ENCODE measurements at places on chromosomes 11 and 22.

DNA sequence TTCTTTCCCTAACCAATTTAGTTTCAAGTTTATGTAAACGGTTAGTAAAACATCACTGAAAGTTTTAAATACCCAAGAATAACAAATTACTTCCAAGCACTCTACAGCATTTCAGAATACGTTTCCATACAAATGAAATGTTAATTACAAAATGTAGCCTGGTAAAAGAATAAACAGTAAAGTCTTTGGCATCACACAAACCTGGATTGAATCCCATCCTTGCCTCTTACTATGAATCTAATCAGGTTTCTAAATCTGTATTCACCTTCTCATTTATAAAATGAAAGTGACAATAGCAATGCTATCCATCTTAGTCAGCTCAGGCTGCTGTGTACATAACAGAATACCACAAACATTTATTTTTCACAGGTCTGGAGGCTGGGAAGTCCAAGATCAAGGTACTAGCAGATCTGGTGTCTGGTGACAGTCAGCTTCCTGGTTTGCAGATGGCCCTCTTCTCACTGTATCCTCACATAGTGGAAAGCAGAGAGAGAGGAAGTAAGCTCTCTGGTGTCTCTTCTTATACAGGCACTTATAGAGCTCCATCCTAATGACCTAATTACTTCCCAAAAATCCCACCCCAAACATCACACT lies 19.2 kb downstream of the FAM168A start:
- no peak for DNase-seq

DNA sequence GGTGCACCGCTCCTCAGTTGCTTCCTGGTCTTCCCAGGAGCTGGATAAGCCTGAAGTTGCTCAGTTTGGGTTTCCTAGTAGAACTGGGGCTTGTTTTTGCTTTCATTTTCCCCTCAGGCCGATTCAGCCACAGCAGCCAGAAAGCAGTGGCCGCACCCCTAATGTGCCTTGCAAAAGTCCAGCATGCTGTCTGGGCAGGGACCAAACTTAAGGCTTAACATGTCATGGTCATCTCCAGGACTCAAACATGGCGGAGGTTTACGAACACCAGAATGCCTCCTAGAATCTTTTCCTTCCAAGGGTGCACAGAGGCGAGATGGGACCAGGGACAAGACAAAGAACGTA lies 2.5 kb downstream of the GNG3 start:
- no peak for DNase-seq

- no peak for DNase-seq
Measured at GRCh38 chr11:6319001-6319703, 1.1 kb downstream of the CAVIN3 start.

DNA sequence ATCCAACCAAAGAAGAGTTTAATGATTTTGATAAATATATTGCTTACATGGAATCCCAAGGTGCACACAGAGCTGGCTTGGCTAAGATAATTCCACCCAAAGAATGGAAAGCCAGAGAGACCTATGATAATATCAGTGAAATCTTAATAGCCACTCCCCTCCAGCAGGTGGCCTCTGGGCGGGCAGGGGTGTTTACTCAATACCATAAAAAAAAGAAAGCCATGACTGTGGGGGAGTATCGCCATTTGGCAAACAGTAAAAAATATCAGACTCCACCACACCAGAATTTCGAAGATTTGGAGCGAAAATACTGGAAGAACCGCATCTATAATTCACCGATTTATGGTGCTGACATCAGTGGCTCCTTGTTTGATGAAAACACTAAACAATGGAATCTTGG lies 23.9 kb downstream of the KDM4D start:
- no peak for DNase-seq

DNA sequence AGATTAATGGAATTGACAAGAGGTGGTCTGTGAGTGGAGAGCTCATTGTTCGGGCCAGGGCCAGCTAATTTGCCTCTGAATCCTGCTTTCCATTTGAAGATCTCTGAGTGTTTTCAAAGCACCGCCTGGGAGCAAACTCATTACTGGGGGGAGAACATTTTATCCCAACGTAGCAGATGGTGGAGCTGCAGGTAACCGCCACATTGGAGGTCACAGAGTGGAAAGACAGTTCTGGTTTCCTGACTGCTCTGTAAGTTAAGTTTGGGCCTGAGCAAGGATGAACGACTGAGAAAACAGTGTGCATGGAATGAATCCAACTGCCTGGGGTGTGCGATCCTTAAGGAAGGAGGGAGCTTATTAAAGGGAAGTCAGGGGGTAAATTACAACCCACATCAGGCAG lies 30.5 kb downstream of the LMO2 start:
- DNase-seq: no peak

GRCh38 chr11:86625544-86625943 lies 46.9 kb downstream of the ME3 start:
- DNase-seq: no peak

DNA sequence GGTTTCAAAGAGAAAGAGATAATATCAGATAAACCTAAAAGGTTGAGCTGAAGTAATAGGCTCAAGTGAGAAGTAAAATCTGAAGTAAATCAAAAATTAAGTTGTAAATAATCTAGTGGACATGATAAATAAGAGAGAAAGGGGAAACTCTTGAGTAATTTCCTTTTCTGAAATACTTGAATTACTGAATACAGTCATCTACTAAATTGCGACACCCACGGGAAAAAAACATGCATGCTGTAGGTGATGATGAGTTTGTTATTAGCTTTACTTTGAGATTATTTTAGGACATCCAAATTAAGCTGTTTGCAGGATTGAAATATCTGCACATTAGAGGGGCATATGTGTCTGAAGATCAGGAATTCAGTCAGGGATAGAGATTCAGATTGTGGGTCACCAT lies 50.0 kb upstream of the CARD18 start:
- no peak for DNase-seq

- DNase-seq: no peak
Measured at GRCh38 chr11:59778122-59778521, 22.9 kb downstream of the STX3 start.

DNA sequence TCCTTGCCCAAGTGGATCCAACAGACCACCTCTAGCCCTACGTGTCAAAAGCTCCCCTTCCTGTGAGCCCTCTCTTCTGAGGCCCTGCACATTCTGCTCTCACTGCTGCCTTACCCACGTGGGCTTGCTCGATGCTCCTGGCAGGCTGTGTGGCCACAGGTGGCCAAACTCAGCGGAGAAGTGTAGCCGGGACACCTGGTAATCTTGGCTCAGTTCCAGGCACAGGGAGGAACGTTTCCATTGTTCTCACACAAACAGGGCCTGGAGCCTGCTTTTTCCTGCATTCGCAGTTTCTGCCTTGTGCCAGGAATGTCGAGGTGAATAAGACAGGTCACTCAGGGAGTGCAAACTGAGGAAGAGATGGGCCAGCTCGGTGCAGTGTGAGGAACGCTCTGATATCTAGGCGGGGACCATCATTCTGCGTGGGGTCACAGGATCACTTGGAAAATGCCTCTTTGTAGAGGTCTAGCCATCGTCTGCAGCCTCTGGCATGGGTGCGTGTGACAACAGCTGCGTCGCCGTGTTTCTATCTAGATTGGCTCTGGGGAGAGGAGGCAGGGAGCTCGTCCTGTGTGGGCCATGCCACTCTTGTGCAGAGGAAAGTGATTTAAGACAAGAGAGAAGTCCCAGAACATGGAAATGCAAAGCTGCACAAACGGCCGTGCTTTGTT lies 127.6 kb upstream of the PARVA start:
- no peak for DNase-seq

DNA sequence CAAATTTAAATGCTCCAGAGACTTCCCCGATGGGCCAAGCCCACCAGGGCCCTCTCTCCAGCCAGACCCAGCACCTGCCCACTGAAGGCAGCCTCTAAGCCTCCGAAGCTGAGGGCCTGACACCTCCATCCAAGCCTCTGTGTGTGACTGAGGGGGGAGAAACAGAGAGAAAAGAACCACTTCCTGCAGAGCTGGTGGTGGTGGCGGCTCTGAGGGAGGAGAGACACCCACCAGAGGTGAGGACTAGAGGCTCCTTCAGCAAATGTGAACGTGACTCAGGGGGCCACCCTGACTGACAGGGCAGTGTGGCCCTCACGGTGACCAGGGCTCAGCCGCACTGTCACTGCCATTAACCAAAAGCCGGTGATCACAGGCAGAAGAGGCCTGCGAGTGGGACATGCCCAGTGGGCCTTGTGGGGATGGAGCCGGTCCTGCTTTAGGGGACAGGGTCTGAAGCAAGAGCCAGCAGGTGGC lies 31.0 kb upstream of the CD5 start:
- DNase-seq: no peak

- no peak for DNase-seq
Measured at GRCh38 chr11:129932381-129933067, 37.1 kb upstream of the NFRKB start.

DNA sequence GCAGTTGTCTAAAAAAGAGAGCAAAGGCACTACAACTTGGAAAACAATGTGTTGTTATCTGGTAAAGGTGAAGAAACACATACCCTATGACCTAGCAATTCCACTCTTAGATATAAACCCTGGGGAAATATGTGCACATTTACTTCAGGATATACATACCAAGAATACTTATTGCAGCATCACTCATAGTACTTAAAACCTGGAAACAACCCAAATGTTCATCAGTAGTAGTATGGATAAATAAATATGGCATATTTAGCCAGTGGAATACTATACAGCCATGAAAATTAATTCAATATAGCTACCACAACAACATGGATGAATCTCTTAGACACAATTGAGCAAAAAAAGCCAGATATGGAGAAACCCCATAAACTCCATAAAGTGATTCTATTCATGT lies 26.1 kb upstream of the MICAL2 start:
- no peak for DNase-seq

GRCh38 chr11:117993988-117994745 lies 8.0 kb downstream of the IL10RA start:
- DNase-seq: no peak

DNA sequence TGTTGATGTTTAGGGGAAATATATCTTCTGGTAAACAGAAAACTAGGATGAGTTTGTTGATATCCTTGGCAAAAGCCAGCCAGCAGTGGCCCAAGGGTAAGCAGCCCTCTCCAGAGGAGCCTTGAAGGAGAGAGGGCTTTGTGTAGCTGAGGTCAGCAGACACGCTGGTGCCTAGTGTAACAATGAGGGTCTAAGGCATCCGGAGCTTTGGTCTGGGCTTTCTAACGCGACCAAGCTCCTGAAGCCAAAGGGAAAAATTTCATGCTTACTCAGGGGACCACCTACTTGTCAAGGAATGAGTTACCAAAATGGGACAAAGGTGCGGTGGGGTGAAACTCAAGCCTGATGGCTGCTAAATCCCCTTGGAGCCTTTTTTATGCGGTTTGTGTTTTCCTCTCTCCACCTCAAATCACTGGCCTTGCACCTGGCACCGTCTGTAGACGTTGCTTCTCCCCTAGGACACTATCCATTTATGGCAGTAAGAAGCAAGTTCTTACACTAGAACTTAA lies 134.9 kb downstream of the DBX1 start:
- no peak for DNase-seq

GRCh38 chr22:50721257-50721844 lies 16.7 kb upstream of the ACR start:
- no peak for DNase-seq

DNA sequence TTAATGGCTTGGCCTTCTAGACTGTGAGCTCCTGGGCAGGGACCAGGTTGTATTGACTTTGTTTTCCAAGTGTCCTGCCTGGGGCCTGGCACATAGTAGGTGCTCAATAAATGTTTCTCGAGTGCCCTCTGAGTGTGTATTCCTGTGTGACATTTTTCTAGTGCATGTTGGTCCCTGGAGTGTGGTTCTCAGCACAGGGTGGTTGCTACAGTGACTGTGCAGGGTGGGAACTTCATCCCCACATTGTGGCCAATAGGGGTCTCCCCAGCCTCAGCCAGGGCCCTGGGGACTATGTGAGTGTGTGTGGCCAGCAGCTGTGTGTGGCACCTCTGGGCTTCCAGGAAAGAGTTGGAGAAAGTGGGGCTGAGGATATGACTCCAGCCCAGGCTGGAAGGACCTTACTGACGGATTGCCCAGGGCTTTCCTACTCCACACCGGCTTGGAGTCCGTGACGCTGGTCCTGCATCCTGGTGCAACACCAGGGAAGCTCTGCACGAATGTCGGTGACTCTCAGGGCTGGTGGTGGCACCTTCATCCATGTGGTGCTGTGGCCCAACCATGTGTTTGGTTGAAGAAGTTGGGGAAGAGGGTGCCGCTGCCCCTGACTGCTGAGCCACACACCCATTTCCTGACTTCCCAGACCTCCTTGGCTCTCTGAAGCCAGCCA lies 9.0 kb upstream of the MARK2 start:
- DNase-seq: no peak

- DNase-seq: no peak
Measured at GRCh38 chr11:94721565-94722292, 46.4 kb upstream of the AMOTL1 start.

- no peak for DNase-seq
Measured at GRCh38 chr11:27280140-27280539, 82.9 kb downstream of the CCDC34 start.

DNA sequence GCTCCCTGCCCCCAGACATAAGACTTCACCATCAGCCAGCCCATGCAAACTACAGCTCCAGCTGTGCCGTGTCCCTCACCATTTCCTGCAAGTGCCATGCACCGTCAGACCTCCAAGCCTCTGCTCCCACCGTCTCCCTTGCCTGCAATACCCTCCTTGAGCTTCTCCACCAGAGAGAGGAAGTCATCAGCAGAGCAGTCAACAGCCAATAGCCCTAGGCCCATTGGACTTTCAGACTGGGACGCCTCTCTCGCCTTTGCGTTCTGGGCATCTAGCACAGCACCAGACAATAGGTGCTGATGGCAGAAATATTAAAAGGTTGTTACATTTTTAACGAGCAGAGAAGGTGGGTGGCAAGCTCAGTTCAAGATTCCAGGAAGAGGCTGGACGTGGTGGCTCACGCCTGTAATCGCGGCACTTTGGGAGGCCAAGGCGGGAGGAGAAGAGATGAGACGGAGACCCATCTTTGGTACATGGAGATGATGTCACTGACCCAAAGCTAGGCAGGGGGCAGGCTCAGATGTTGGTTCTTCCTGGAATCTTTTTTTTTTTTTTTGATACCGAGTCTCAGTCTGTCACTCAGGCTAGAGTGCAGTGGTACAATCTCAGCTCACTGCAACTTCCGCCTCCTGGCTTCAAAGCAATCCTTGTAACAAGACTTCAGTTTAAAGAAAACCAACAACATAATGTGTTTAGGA lies 31.9 kb downstream of the SCGB1A1 start:
- DNase-seq: no peak

GRCh38 chr11:31560842-31561476 lies 51.4 kb downstream of the ELP4 start:
- DNase-seq: no peak

DNA sequence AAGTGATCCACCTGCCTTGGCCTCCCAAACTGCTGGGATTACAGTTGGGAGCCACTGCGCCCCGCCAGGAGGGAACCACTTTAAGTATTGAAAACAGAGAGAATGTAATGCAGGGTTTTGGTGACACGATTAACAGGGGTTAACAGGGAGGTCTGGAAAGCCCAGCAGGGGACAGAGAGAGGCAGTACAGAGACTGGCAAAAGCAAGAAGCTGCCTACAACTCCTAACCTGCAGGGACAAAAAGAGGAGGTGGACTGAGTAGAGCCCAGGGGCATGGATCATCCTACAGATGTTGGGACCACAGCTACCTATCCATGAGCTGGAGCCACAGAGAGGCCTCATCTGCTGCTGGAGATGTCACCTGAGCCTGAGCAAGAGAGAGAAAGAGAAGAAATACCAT lies 1.7 kb upstream of the SPINDOC start:
- no peak for DNase-seq

GRCh38 chr11:13033760-13034533 lies 24.8 kb downstream of the RASSF10 start:
- DNase-seq: no peak

GRCh38 chr11:2441171-2441570 lies 3.1 kb downstream of the TRPM5 start:
- DNase-seq: no peak

Data from brain pericyte (primary cell).